ENCODE measurements at places on chromosomes 11 and 22.
A peak's percentile ranks its signal among the peaks of the same experiment; 100 is the strongest.

GRCh38 chr22:27386186-27386585, 415.4 kb downstream of the MN1 start:
- no peak for DNase-seq

GRCh38 chr11:31714840-31715239, 96.3 kb downstream of the PAX6 start:
- DNase-seq: no peak

DNA sequence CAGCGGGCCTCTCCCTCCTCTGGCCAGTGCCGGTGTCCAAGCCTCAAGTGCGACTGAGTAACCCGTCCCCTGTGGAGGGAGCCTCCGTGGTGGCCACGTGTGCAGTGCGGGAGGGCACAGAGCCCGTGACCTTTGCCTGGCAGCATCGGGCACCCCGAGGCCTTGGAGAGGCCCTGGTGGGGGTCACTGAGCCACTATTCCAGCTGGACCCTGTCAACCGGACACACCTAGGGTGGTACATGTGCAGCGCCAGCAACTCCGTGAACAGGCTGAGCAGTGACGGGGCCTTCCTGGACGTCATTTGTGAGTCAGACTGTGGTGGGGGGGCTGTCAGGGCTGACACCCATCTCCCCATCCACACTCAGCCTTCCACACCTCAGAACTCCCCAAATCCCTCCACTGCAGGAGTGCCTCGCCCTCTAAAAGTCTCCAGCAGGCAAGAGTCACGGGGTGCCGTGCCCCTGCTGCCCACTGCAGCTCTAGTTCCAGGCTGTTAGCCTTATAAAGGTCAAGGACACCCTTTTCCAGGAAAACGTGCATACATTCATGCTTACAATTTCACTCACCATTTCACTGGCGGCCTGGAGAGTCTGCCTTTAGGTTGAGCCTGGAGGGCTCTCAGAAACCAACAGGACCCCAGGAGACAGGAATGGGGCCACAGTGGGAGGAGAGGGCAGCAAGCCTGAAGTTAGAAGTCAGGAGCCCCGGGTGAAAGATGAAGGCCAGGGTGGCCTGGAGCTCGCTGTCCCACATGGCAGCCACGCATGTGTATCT, 2.6 kb downstream of the VSIG10L2 start:
- DNase-seq: no peak

GRCh38 chr11:104905271-104905670, 7.0 kb upstream of the CASP12 start:
- DNase-seq: no peak

DNA sequence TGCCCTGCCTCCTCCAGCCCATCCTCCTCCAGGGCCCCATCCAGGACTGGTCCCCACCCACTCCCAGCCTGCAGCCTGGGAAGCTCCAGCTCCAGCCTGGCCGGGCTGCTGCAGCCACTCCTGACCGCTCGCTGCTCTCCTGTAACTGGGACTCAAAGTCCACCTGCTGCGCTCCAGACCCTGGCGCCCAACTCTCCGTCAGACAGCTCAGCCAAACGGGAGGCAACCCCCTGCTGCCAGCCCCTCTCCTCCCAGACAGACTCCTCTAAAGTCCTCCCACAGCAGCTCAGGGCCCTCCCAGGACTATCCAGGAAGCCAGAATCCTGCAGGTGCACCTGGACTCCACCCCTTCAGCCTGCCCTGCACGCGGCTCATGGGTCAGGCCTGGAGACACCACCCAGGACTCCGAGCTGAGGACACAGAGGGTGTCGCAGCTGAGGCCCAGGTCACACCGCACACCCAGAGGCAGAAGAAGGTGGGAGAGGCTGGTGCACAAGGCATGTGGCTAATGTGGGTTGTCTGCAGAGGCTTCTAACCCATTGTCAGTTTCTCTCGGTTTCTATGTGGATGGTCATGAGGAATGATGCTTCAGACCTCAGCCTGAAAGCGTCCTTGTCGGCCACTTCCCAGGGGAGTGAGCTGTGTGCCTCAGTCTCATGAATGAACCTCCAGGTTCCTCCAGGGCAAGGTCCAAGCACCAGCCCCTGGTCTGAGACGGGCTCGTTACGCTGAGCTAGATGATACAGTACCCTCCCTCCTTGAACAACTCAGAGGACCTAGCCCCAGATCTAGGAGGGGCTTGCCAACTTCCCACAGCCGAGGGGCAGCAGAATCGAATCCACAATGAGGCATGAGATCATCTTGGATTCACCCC, 1514.8 kb downstream of the TBC1D22A start:
- DNase-seq: no peak

- no peak for DNase-seq
Measured at GRCh38 chr11:17792161-17792560, 57.6 kb downstream of the KCNC1 start.

DNA sequence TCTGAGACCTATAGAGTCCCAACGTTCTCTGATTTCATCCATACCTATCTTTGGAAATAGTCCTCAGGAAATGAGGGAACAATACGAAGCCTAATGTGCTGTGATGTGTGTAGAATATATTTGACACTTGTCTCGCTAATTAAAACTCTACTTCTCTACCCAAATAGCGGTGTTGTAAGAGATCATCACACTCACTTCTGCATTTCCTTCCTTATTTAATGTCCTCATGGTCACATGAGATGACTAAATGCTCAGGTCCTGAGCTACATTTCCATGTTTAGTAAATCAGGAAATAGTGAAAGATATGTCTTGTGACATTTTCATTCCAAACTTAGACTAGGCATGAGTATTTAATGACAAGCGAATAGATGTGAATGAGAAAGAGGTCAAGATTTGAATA, 112.3 kb downstream of the MAML2 start:
- DNase-seq: no peak

DNA sequence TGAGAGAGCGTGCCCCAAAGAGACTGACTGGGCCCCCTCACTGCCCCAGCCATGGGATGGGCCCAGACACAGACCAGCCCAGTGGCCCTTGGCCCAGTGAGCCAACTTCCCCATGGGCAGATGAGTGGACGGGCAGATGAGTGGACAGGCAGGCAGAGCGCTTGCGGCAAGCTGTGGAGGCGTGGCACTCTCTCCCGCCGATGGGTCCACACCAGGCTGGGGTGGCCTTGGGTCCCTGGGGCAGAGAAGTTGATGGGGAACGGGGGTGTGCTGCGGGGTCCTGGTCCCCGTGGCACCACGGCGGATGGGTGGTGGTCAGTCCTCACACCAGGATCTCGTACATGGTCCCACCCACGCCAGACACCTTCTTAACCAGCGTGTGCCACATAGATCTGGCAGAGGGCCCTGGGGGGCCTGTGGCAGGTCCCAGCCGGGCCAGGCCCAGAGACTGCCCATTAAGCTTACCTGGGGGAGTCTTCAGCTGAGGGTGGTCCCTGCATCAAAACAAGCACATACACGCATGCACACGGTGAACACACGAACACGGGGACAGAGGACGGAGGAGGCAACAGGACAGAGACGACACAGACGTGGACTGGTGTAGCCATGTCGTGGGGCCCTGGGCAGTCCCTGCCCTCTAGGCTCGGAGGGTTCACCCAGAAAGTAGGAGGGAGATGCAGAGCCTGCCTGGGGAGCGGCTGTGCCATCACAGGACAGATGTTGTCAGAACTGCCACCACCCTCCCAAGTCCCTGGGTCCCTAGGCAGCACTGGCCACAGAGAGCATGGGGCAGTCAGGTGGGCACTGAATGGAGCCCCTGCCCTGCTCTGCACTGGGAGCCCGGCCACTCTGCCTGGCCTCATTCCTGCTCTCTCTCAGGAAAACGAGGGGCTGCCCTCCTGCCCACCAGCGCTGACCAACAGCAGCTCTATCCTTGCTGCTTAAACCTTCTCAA, 182.2 kb downstream of the IGLL1 start:
- DNase-seq: no peak

DNA sequence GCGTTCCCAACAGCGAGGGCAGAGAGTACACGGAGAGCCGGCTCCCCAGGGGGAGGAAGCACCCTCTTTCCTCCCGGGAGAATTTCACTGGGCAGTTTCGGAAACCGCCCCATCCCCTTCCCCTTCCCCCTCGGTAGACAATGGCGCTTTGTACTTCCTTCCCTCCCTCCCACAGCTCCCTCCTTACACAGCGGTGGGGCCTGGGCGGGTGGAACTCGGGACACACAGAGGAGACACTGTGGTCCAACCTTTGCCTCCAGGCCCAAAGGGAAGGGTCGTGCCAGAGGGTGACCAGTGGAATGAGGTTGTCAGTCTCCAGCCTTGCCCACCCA, 4.3 kb downstream of the SMTN start:
- no peak for DNase-seq

GRCh38 chr11:105690467-105690866, 80.6 kb downstream of the GRIA4 start:
- DNase-seq: no peak

DNA sequence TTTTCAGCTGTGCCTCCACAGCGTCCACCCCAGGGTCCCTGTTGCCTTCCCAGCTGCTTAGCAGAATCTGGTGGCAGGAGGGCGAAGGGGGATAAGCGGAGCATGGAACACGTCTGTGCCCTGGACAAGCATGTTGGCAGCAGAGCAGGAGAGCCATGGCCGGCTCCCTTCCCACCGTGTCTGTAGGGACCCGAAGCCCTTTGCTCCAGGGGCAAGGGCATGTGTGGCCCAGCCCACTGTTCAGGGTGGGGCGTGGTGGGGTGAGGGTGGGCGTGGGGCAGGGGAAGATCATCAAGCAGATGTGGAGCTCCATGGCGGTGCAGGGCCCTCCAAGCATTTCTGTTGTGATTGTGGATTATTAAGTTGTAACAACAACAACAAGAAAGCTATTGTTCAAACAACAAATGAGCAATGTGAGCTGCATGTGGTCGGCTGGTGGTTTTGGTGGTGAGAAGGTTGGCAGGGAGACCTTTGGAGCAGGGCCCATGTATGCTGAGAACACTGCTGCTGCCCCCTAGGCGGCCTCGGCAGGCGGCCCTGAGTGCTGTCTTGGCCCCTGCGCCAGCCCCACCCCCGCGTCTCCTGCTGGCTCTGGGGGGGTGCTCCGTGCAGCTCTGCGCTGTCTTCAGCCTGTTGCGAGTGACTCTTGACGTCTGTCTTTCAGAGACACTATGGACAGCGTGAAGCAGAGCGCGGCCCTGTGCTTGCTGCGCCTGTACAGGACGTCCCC, 50.9 kb downstream of the AP2A2 start:
- peak; percentile 19 for DNase-seq

GRCh38 chr22:41425660-41426365, 20.8 kb downstream of the TOB2 start:
- DNase-seq: no peak

GRCh38 chr11:85694385-85694980, 8.5 kb upstream of the CCDC89 start:
- peak; percentile 60 for DNase-seq

DNA sequence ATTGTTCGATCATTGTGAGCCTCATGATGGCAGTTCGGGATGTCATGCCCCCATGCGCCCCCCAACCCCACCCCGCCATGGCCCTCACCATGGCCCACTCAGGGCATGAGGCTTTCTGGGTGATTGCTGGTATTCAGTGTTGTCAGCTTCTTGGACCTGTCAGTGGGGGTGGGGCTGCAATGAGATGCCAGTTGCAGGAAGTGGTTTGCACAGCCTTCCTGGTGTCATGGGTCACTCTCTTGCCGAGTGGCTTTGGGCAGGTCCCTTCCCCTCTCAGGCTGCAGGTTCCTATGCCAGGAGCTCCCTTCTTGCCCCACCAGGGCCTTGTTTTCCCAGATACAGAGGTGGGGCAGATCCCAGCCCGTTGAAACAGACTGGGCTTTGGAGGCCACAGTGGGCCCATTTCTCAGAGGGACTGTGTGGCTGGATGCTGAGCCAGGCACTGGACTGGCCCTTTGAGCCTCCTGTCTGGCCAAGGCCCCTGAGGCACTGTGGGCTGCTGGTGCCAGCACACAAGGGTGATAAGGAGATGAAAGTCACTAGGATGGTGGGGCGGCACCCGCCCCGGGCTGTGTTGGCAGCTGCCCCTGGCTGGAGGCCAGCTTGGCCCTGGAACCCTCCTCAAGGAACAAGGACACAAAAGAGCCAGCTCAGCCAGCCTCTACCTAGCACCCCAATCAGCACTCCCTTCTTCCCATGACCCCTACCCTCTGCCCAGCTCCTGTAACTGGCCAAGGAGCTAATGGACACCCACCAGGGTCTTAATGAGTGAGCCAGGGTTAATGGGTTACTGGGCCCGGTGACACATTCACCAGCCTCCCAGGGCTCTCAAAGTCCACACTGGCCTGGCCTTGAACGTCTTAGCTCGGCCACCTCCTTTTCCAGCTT, 1.5 kb upstream of the GGT1 start:
- DNase-seq: no peak

DNA sequence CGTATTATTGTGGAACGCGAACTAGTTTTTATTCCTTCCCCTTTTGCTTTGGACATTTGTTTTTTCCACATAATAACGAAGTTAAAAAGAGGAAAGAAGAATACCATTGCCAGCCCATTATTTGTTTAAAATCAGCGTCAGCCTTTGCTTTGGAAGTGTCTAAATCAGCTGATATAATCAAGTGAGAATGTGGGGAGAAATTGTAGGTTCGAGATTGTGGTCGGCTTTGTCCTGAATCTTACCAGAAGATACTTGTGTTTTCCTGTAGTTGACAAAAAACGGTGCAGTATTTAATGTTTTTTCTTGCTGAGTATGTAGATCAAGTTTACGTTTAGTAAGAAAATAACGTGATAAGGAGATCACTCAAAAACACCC, 935 bp downstream of the ZNF143 start:
- DNase-seq: peak; percentile 23

- no peak for DNase-seq
Measured at GRCh38 chr11:93526641-93527583, 16.3 kb downstream of the SMCO4 start.

- no peak for DNase-seq
Measured at GRCh38 chr11:78909386-78909785, 334.7 kb upstream of the NARS2 start.

- peak; percentile 73 for DNase-seq
Measured at GRCh38 chr11:82858556-82859091, 41.6 kb downstream of the PRCP start.

DNA sequence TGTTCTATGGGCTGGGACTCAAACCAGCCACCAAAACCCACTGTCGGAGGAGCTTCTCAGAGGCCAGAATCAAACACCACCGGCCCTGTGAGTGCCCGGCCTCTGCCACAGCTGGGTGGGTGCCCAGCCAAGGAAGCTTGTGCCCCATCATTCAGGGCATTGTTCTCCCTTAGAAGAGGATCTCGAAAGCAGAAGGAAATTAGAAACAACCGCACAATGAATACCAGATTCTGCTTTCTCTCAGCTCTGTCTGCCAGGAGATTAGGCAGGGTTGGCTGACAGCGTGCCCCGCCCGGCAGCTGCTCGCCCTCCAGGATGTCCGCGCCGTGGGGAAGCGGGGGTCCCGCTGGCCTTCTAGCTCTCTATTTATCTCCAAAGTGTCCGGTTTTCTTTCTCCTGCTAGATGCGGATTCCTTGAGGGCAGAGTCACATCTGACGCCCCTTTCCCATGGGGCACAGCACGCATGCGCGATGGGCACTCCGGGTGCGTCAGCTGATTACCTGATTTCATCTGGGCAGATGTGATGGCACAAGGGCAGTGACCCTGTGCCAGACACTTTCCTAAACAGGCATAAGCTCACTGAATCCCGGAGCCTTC, 25.5 kb downstream of the SCGB1A1 start:
- DNase-seq: peak; percentile 44

GRCh38 chr11:126530416-126530815, 174.9 kb downstream of the ST3GAL4 start:
- DNase-seq: no peak

Data from iris pigment epithelial cell (primary cell).